ENCODE measurements at places on chromosomes 12 and 14.

DNA sequence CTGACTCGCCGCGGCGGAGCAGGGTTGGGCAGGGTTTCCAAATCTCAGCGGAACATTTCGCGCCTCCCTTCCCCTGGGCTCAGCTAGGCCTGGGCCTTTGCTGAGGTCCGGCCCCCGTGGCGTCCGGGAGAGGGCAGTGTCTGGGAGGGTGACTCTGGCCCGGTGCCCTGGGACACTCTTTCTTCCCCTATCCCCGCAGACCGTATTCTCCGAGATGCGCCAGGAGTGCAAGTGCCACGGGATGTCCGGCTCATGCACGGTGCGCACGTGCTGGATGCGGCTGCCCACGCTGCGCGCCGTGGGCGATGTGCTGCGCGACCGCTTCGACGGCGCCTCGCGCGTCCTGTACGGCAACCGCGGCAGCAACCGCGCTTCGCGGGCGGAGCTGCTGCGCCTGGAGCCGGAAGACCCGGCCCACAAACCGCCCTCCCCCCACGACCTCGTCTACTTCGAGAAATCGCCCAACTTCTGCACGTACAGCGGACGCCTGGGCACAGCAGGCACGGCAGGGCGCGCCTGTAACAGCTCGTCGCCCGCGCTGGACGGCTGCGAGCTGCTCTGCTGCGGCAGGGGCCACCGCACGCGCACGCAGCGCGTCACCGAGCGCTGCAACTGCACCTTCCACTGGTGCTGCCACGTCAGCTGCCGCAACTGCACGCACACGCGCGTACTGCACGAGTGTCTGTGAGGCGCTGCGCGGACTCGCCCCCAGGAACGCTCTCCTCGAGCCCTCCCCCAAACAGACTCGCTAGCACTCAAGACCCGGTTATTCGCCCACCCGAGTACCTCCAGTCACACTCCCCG, 3.0 kb downstream of the WNT1 start:
- peak; percentile 50 for DNase-seq
- peak overlapping the region; percentile 81 for H3K4me3 ChIP-seq
- H3K27me3 ChIP-seq, result peaks cover 49% of the 10 kb centered on the region

- H3K27ac ChIP-seq, result no peak overlapping the region
- H3K4me3 ChIP-seq, result no peak overlapping the region
- no peaks in the 10 kb centered on the region for H3K27me3 ChIP-seq
- H3K4me1 ChIP-seq, result peaks cover 23% of the 10 kb centered on the region
- H3K36me3 ChIP-seq, result peaks cover 14% of the 10 kb centered on the region
Measured at GRCh38 chr12:132713123-132713522, 2.5 kb downstream of the PGAM5 start.

GRCh38 chr12:48185181-48185919, 1.9 kb downstream of the CCDC184 start:
- no peak overlapping the region for H3K4me3 ChIP-seq
- no peak for DNase-seq
- peaks cover 5% of the 10 kb centered on the region for H3K4me1 ChIP-seq
- peaks cover 35% of the 10 kb centered on the region for H3K27me3 ChIP-seq

GRCh38 chr14:20492486-20492885, 12.9 kb upstream of the RNASE10 start:
- H3K4me1 ChIP-seq, result peaks cover 31% of the 10 kb centered on the region
- H3K27me3 ChIP-seq, result no peaks in the 10 kb centered on the region
- no peak for DNase-seq
- H3K4me3 ChIP-seq, result no peak overlapping the region

- no peak overlapping the region for H3K27ac ChIP-seq
- no peaks in the 10 kb centered on the region for H3K4me1 ChIP-seq
- H3K4me3 ChIP-seq, result no peak overlapping the region
- peaks cover 3% of the 10 kb centered on the region for H3K27me3 ChIP-seq
- DNase-seq, result no peak
Measured at GRCh38 chr12:116298578-116298977, 21.1 kb upstream of the MED13L start.

GRCh38 chr14:24881116-24881893, 168.6 kb downstream of the STXBP6 start:
- no peaks in the 10 kb centered on the region for H3K27me3 ChIP-seq
- no peak overlapping the region for H3K4me3 ChIP-seq
- no peaks in the 10 kb centered on the region for H3K36me3 ChIP-seq
- H3K27ac ChIP-seq, result no peak overlapping the region

GRCh38 chr12:1877169-1877878, 41.1 kb downstream of the CACNA2D4 start:
- no peak for DNase-seq
- H3K27me3 ChIP-seq, result peaks cover 9% of the 10 kb centered on the region
- H3K27ac ChIP-seq, result no peak overlapping the region
- no peaks in the 10 kb centered on the region for H3K4me1 ChIP-seq

DNA sequence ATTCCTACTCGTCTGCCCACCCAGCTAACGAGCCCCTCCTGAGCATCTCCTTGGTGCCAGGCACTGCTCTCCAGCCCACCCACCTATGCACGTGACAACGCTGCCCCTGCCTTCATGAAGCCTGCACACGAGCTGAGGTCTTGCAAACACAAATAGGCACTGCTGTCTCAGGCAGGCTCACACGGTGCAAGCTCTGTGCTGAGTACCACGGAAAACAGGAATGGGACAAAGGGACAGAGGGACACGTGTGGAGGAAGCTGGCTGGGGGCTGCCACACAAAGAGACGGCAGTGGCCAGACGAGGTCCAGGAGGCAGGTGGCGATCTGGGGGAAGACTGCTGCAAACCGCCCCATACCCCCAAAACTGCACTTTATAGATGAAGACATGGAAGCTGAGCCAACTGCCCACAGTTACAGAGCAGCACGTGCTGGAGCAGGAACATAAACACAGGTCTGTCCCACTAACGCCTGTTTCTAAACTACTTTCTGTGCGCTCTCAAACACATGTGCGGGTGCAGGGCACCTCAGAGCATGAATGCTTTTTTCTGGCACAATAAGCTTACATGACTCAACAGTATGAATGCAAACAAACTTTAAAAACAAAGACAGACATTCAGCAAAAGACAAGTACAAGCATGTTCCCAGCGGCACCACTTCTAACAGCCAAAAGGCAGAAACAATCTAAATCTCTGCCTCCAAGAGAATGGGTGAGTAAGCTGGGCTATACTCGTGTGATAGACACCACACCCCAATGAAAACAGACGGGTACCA, 64.5 kb downstream of the AMN start:
- no peak overlapping the region for H3K4me3 ChIP-seq
- no peaks in the 10 kb centered on the region for H3K36me3 ChIP-seq
- no peaks in the 10 kb centered on the region for H3K4me1 ChIP-seq
- no peak overlapping the region for H3K27ac ChIP-seq
- peaks cover 13% of the 10 kb centered on the region for H3K27me3 ChIP-seq

DNA sequence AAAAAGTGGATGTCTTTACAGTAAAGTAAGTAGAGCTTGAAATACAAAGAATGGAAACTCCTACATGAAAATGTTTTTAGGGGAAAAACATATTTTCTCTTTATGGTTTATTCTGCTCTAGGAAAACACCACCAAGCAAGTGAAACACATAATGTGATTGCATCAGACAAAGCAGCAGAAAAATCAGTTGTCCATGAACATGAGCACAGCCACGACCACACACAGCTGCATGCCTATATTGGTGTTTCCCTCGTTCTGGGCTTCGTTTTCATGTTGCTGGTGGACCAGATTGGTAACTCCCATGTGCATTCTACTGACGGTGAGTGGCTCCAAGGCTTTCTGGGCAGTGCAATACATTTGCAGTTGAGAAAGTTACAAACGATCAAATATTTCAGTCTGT, 42.6 kb upstream of the PLEKHD1 start:
- H3K4me1 ChIP-seq, result no peaks in the 10 kb centered on the region
- H3K36me3 ChIP-seq, result peaks cover 5% of the 10 kb centered on the region
- no peaks in the 10 kb centered on the region for H3K27me3 ChIP-seq
- no peak overlapping the region for H3K4me3 ChIP-seq
- no peak overlapping the region for H3K27ac ChIP-seq

- H3K27ac ChIP-seq, result no peak overlapping the region
- DNase-seq, result no peak
- no peaks in the 10 kb centered on the region for H3K27me3 ChIP-seq
- H3K4me3 ChIP-seq, result no peak overlapping the region
- H3K36me3 ChIP-seq, result no peaks in the 10 kb centered on the region
- no peaks in the 10 kb centered on the region for H3K4me1 ChIP-seq
Measured at GRCh38 chr12:90909069-90909770, 45.8 kb downstream of the CCER1 start.

DNA sequence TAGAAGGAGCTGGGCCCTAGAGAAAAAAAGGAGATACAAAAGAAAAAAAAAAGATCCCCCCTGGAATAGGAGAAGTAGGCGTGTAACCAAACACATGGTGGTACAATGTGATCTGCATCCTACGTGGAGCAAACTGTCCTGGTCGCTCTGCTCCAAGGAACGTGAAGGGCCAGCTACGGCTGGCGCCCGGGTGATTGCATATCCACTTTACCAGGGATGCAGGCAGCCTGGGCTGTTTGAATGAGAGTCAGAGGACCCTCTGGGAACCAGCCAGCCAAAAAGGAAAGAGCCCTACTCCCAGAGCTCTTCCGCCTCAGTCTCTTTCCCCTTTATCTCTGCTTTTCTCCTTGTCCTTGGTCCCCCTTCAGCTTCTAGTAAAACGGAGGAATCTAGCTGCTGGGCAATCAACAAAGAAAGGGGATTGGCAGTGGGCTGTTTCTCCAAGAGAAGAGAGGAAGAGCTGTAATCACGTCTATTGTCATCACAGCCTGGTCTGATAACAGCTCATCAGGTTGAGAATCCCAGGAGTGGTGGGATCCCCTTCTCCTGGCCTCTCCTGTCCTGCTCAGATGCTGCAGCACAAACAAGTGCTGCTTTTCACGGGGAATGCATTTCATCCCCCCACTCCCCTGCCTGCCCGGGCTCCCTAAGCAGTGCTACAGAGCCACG, 156.0 kb downstream of the ADCK1 start:
- H3K27ac ChIP-seq, result no peak overlapping the region
- no peaks in the 10 kb centered on the region for H3K27me3 ChIP-seq
- DNase-seq, result no peak
- no peak overlapping the region for H3K4me3 ChIP-seq
- H3K4me1 ChIP-seq, result no peaks in the 10 kb centered on the region

- H3K27me3 ChIP-seq, result no peaks in the 10 kb centered on the region
- no peak overlapping the region for H3K4me3 ChIP-seq
- H3K27ac ChIP-seq, result no peak overlapping the region
- H3K36me3 ChIP-seq, result no peaks in the 10 kb centered on the region
- no peak for DNase-seq
- H3K4me1 ChIP-seq, result no peaks in the 10 kb centered on the region
Measured at GRCh38 chr12:19971361-19972280, 396.7 kb upstream of the PDE3A start.

DNA sequence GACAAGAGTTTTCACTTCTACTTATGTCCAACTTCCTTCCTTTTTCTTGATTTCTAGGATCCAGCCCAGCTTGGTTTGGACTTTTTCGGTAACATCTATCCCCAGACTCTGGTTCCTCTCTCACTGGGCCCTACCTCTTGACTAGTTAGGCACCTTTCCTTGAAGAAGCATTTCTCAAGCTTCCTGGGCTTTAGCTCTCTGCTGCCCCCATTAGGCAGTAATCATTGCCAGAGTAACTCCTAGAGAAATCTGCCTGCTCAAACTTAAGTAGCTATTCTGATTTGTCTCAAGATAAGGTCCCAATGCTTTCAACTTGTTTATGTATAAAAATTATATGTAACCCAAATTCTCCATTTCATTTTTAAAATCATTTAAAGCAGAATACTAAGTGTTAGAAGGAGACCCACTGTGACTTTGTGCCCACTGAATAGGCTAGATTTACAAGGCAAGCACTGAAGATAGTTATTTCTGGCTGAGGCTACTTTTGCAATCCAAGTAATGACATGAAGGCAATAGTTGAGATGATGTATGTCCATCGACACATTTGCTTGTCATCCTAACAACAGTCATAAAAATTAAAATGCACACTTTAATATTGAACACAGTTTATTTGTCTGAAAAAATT, 275.0 kb upstream of the G2E3 start:
- no peak overlapping the region for H3K27ac ChIP-seq
- H3K4me1 ChIP-seq, result no peaks in the 10 kb centered on the region
- no peak for DNase-seq
- H3K27me3 ChIP-seq, result no peaks in the 10 kb centered on the region
- H3K4me3 ChIP-seq, result no peak overlapping the region

GRCh38 chr12:103387385-103387784, 108.4 kb downstream of the C12orf42 start:
- H3K4me3 ChIP-seq, result no peak overlapping the region
- H3K27me3 ChIP-seq, result no peaks in the 10 kb centered on the region
- no peaks in the 10 kb centered on the region for H3K4me1 ChIP-seq
- H3K36me3 ChIP-seq, result no peaks in the 10 kb centered on the region
- no peak overlapping the region for H3K27ac ChIP-seq

- no peak overlapping the region for H3K4me3 ChIP-seq
- H3K27ac ChIP-seq, result no peak overlapping the region
- H3K4me1 ChIP-seq, result peaks cover 20% of the 10 kb centered on the region
- no peaks in the 10 kb centered on the region for H3K36me3 ChIP-seq
- no peak for DNase-seq
Measured at GRCh38 chr12:132689227-132689626, 1.8 kb downstream of the PXMP2 start.

Measured in T-cell (primary cell).